ENCODE measurements at places on chromosomes 4 and X. TPM values are rescaled to one million over a fixed set of nuclear protein-coding genes. Genes with fewer than 3 reads are reported as not detected.

DMD gene
- polyA plus RNA-seq, result 1.2 TPM

GC gene
- not detected for polyA plus RNA-seq

DNA sequence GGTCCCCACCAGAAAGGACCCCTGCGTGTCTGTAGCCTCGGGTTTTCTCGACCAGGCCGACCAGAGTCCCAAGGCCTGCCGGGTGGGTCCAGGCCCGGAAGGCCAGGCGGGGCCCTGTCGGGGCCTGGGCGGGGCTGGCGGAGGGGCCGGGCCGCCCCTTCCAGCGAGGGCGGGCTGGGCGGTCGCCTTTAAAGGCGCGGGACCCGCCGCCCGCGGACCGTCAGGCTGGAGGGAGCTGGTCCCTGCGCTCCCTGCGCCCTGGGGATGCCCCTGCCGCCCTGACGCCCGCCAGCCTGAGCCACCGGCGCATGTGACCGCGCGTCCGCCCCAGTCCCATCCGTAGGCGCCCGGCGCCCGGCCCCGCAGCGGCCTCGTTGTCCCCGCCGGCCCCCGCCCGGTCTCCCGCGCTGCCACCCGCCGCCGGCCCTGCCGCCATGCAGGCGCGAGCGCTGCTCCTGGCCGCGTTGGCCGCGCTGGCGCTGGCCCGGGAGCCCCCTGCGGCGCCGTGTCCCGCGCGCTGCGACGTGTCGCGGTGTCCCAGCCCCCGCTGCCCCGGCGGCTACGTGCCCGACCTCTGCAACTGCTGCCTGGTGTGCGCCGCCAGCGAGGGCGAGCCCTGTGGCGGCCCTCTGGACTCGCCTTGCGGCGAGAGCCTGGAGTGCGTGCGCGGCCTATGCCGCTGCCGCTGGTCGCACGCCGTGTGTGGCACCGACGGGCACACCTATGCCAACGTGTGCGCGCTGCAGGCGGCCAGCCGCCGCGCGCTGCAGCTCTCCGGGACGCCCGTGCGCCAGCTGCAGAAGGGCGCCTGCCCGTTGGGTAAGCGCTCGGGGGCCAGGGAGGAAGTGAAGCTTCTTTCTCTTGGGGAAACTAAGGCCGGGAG, at the start of gene HTRA3:
Gene HTRA3 (plus strand): TSS at position 220 of the 883 bp plus-strand sequence. CDS start 215 bp downstream, at position 435.
- DNase-seq, result no peak

GRCh38 chrX:40169193-40170101, 71.7 kb upstream of the BCOR start:
- DNase-seq, result no peak

CENPVL1 gene
- polyA plus RNA-seq, result not detected

DNA sequence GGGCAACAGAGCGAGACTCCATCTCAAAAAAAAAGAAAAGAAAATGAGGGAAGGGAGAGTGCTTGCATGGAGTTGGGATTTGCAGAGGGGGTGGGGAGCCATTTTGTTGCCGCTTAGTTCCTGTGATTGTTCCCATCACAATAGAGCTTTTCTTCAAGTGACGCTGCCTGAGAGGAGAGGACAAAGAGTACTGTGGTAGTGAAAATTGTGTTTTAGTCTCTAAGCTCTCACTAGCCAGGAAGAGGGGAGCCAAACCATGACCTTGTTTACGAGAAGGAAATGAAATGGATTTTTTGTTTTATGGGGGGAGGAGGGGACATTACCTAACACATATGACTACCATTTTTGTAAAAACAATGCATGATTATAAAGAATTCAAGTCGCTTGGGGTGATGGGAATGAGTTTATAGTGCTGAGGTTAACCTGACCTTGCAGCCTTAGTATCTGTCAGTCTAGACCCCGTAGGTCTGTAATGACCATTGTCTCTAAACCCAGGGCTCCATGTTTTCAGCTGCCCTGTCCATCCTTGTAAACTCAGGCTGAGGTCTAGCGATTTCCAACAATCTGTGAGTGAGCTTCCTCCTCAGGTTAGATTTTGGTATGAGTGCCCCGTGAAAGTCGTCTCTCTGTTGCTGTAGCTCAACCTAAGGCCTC, 18.8 kb downstream of the SRD5A3 start:
- DNase-seq, result no peak

GRCh38 chr4:14165222-14165920, 537.8 kb upstream of the BOD1L1 start:
- no peak for DNase-seq

DNA sequence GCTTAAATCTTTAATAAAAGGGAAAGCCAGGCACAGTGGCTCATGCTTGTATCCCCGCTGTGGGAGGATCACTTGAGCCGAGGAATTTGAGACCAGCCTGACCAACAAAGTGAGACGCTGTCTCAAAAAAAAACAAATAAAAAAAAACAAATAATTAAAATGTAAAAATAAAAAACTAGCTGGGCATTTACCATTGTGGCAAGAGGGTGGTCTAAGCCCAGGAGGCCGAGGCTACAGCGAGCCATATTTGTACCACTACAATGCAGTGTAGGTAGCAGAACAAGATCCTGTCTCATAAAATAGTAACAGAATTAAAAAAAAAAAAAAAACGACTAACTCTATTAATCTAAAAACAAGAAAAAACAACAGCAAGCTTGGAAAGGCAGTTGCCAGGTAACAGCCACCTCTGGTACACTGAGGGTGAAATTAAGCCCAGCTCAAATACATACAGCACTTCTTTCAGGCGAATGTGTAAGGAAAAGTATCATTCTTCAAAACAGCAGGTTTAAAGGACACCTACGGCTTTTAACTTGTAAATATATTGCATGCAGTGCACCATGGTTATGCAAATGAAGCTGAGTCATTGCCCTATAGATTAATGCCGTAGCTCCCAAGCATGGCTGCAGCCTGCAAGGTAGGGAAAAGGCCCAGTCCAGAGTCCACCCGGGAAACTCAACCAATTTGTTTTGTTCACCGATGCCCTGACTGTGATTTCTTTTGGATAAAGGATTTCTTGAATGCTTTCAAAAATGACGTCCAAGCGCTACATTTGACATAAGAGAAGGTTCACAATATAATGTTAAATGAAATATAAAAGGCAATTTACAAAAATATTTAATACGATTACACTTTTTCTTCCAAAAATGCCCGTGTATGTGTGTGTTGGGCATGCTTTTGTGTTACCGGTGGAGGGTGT, 14.5 kb upstream of the TXLNG start:
- peak; percentile 65 for DNase-seq

DNA sequence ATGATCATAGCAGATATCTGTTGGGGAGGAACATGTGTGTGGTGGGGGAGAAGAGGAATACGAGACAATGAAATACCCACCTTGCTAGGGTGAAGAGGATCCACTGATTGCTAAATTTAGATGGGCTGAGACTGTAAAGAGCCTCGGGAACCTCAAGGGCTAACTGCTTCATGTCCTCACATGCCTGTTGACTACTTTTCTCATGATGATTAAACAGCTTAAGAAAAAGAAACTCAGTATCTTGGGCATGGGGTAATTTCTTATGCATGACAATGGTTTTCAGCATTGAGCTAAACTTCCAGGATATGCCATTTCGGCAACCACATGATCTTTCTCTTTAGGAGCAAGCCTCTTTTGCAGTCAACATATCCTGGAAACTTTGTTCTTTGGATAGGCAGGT, 3.9 kb upstream of the LNX1 start:
- DNase-seq, result peak; percentile 75

- no peak for DNase-seq
Observed at GRCh38 chrX:118901991-118902390, 72.4 kb upstream of the LONRF3 start.
